ENCODE measurements at places on chromosomes 3 and 15.

DNA sequence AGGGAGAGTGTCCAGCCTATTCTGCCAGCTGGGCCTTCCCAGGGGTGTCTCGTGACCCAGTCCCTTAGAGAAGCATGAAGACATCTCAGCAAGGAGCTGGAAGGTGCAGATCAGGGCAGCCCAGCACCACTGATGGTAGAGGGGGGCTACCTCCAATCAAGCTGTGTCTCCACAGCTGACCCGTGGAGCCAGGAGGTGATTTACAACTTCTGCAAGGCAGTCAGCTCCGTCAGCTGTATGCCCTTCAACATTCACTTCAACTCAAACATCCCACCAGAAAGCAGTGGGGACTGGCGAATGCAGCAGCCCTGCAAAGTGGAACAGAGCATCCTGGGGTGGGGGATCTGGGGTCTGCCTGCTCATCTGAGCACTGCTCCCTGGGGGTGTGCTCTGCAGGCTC, 32.6 kb upstream of the FRG2C start:
- DNase-seq = no peak

GRCh38 chr3:23954144-23954543, 9.1 kb downstream of the NR1D2 start:
- DNase-seq = no peak

DNA sequence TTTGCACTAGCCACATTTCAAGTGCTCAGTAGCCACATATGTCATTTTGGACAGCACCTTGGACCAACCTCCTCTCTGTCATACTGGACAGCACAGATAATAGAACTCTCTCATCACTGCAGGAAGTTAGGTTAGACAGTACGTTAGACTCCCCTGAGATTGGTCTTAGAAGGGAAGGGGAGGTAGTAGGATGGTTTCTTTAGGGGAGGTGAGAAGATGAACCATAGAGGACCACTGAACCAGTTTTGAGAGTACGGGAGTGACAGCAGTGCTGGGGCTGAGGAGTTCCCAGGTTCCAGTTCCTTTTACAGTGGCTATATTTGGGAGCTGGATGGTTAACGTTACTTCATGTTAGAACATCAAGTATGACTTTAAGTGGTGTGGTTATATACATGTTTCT, 7.8 kb downstream of the LRCH3 start:
- no peak for DNase-seq

GRCh38 chr3:86175593-86176444, 815.1 kb downstream of the VGLL3 start:
- no peak for DNase-seq
